Cortex of kidney (tissue), 1 donor: ENCODE measurements at places on chromosomes 7 and 10.

GRCh38 chr10:122234416-122234815, 36.7 kb upstream of the BTBD16 start:
- DNase-seq, result no peak

DNA sequence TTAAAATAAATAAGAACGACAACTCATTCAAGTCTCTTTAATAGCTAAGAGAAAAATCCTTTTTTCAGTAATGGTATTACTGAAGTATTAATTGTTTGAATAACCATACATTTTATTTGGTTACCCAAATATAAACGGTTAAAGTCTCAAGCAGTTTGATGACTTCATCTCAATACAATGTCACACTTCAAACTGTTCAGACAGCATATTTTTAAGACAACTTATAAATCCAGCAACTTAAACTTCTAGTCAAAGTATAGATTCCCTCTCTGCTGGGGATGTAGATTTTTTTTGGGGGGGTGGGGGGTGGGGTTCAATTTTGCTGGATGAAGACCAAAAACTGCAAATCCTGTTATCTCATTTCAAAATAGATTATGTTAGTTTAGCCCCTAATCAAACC, 42.0 kb downstream of the GNA12 start:
- no peak for DNase-seq

- DNase-seq, result no peak
Observed at GRCh38 chr10:61451357-61451756, 1.8 kb downstream of the TMEM26 start.

DNA sequence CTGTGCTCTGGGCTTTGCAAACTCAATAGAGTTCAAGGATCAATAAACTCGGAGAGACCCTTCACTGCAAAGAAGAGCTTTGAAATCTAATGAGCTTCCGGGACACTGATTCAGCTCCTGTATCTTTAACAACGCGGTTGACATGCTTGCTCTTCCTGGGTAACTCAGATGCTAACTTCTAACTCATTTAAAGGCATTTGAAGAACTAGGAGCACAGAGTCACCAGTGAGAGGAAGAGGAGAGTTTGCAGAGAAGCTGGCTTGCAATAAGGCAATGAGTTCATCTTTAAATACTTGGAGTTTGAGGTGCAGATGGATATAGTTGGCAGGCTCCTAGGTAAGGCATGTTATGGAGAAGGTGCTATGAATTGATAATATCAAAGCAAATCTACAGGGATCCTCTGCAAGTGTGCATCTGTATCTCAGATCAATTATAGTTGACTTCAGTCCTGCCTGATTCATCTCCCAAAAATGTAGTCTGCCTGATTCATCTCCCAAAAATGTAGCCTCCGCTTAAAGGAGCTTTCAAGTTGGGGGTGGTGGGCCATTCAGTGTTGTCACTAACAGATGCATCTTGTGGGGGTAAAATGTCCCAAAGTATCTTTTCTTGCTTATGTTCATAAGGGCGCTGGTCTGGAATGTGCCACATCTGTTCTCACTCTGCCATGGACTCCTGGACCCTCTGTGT, 182.5 kb upstream of the PRSS58 start:
- DNase-seq, result no peak

GRCh38 chr7:103711413-103711812, 265.4 kb upstream of the SLC26A5 start:
- DNase-seq, result no peak

DNA sequence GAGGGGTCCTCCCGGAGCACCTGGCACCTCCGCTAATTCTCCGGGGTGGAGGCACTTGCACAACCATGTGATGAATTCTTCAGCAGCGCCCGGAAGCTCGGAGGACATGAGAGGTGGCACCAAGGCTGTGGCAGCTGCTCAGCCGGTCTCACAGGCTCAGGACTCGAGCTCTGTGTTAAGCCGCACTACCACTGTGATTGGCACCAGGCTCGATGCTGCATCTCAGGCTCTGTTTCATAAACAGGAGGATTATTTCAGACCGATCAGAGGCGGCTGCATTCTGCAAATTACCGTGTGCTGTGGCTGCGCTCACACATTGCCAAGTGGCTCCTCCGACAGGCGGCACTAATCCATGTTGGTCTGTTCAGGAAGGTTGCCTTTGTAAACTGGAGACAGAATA, 495.2 kb downstream of the DNAJB6 start:
- no peak for DNase-seq

- DNase-seq, result no peak
Observed at GRCh38 chr10:77504196-77504872, 133.3 kb downstream of the KCNMA1 start.

GRCh38 chr10:80288849-80289248, 609 bp downstream of the MAT1A start:
- no peak for DNase-seq

GRCh38 chr7:30751696-30752273, at the start of gene INMT:
INMT (plus strand) TSS chr7:30752135; CDS start chr7:30752151, 16 bp downstream.
- DNase-seq, result no peak

DNA sequence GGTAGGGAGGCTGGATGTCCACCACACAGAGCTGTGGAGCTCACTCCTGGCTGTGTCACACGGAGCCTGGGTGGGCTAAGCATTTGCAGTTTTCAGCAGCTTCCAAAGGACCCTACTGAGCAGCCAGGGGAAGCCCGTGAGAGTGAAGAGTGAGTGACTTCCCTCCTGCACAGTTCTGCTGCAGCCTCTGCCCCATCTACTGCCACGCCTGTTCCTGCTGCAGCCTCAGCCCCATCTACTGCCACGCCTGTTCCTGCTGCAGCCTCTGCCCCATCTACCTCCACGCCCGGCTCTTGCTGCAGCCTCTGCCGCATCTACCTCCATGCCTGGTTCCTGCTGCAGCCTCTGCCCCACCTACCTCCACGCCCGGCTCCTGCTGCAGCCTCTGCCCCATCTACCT, 12.2 kb downstream of the ADAM8 start:
- no peak for DNase-seq

DNA sequence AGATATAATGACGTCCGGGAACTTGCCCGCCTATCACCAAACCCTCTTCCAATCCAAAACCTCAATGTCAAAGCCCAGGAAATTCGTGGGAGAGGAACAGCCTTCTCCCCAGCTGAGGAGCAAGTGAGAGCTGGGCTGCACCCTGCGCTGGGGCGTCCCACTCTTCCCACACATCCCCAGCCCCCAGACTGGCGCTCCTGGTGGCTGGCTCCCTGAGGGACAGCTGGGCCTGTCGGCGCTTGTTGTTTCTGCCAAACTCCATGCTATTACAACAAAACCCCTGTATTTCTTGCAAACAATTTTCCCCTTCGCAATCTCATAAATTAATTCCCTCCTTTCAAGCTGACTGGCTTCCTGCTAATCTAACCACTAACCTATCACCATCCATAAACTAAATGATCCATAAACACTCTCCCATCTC, 53.0 kb downstream of the GRID1 start:
- no peak for DNase-seq

DNA sequence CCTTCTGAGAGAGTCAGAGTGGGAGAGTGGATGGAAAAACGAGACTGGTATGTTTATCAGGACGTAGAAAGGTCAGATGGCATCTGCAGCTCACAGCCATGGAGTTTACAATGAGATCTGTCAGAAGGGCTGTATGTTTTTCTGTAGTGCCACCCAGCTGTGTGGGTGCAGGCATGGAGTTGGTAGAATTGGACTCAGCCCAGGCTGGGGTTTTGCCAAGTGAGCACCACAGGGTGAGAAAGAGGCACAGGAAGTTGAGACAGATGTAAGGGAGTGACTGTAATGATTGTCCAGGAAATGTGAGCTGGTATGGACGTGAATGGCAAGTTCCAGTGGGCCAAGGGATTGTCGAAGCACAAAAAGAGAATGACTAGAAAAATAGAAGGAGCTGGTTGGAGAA, 9.1 kb upstream of the ZYX start:
- no peak for DNase-seq

GRCh38 chr10:17026686-17027485, 102.7 kb downstream of the CUBN start:
- DNase-seq, result no peak

DNA sequence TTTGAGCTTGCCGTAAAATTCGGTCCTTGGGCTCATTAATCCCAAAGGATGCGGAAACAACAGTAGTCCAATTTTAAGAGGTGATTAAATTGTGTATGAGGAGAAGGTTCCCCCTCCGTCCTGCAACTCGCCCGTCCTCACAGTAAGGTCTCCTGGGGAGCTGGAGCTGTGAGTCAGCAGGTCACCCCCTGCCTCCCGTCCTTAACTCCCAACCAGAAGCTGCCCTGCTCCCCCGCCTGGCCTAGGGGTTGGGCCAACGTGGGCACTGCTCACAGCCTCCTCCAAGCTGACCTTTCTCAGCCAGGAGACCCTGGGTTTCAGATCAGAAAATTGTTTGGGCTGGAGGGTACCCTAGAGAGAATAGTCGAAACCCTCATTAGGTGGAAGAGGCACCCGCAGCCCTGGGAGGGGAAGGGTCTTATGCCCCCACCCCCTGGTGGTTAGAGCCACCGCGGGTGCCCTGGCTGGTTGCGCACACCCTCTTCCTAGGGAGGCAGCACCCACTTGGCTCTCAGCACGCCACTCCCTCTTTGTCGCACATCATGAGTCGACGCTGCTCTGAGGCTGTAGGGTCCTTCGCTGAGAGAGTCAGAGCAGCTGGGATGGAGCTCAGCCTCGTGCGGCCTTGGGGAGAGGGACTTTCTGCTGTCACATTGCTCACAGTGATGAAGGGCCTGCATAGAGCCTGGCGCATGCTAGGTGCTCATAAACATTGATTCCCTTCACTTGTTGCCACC, 131.2 kb downstream of the TACC2 start:
- no peak for DNase-seq

DNA sequence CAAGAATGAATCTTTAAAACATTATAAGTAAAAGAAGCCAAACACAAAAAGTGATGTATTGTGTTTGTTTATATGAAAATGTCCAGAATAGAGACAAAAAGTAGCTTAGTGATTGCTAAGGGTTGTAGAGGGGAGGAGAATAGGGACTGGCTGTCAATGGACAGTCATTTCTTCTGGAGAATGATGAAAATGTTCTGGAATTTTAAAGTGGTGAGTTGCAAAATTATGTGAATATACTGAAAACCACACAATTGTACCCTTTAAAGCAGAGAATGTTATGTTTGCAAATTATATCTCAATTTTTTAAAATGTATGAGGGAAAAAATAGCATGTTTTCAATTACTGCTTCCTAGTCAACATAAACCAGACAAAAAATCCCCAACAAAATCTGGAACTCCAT, 174.2 kb downstream of the KMT2E start:
- DNase-seq, result no peak

DNA sequence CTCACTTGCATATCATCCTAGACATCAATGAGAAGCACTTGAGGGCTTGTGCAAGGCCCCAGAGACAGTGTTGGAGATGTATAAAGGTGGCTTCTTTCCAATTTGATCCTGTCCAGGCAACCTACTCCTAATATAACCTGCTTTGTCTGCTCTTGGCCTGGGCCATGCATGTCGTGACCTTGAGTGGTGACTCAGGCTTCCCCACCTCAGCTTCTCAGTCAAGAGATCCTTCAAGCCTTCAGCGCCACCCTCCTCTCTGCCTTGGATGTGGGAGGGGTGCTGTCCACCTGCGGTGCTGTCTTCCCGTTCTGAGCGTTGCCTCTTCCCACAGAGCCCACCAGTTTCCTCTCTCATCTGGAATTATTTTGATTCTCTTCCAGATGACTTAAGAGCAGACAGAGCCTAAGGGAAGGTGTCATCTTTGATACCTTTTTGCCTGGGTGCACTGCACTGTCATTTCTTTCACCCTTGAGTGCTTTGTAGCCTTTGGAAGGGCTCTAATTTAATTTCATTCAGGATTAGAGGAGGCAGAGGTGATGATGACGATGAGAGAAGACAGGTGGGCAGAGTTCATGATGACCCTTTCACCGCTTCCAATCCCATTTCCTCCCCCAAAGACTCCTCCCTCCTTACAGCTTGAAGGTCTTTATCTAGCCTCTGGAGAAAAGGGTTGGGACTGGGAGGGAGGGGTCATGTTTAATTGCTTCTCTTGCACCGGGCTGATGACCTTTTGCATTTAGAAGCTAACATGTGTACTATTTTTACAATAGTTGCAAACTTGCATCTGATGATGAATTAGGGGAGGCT, 6.9 kb downstream of the LSMEM1 start:
- no peak for DNase-seq

- DNase-seq, result no peak
Observed at GRCh38 chr7:150321788-150322113, 1.4 kb upstream of the LRRC61 start.

DNA sequence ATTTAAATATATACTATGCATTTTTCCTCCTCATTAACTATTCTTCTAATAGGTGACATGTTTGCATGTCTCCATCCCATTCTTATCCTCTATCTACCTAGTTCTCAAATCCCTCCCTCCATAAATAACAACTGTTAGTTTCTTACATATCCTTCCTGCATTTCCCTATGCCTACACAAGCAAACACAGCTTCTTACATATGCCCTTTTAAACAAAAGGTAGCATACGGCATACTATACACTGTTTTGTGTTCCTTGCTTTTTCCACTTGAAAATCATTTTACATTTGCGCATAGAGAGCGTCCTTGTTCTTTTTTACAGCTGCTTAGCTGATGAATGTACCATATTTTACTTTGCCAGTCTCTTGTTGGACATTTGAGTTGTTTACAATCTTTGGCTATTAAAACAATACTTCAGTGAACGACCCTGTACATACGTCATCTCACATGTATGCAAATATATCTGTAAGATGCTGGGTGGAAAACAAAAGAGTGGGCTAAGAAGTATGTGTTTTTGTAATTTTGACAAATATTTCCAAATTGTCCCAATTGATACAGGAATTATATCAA, 7.8 kb downstream of the GOT1 start:
- DNase-seq, result no peak

GRCh38 chr10:102408728-102409603, 9.6 kb downstream of the PSD start:
- no peak for DNase-seq

DNA sequence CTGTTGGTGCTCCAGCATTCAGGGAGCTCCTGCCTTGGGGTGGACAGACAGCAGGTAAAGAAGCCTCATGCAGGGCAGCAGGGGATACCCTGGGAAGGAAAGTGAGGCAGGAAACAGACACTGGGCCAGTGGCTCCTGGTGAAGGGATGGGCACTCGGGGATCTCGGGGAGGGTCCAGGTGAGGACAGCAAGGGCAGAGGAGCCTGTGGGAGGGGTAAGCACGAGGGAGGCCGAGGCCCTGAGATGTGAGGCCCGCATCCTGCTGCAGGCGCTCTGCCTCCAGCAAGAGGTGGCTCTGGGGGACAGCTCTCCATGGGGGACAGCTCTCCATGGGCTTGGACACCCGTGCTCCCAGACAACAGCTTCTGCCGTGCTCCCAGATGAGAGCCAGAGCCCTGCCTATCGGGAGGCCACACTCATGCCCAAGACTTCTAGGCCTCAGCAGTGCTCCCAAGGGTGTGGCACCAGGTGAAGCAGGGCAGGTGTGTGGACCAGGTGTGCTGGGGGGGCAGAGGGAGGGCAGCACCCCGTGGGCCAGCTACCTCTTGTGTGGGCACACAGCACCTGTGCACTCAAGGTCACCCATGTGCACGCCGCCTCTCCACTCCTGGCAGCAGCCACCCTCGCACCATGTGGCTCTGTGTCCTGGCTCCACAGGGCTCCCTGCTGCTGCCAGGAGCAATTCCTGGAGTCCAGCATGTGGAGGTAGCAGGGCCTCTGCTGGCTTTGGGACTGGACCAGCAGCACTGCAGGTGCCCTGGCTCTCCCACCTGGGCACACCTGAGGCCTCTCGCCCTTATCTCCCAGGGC, 93.6 kb upstream of the INSIG1 start:
- DNase-seq, result no peak
